Daoy (cell line): ENCODE measurements at places on chromosomes 4 and X.

GRCh38 chrX:40845331-40845911 is 110.1 kb upstream of the MED14 start:
- DNase-seq = peak; percentile 70

DNA sequence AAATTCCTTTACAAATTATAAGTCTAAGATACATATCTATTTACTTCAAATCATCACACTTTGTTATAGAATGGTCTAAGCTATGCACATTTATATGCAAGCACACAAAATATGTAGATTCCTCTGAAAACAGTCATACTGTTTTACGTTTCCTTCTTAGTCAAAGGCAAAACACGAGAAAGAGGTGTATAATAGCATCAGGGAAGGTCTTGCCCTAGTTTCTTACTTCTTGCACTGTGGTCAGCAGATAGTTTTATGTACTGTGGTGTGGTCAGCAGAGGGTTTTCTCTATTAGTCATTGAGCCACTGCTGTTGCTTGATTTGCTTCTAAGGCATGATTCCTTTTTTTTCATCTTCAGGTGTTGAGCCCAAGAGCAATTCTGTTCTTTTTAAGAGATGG is 117.7 kb downstream of the ADAM29 start:
- DNase-seq = peak; percentile 11

DNA sequence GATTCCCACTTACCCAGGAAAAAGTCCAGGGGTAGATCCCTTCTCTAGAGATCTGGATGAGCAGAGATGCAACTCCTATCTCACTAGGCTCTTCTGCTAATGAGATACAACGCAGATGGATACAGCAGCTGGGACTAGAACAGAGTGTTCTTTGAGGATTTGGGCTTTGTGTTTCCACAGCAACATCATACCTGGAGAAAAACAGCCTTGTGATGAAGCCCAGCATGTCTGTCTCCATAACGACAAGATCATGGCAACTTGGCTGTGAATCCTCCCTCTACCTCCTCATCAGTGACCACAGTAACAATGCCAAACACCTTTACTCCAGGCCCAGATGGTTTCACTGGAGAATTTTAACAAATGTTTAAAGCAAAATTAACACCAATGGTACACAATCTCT is 80.1 kb downstream of the RCHY1 start:
- no peak for DNase-seq

DNA sequence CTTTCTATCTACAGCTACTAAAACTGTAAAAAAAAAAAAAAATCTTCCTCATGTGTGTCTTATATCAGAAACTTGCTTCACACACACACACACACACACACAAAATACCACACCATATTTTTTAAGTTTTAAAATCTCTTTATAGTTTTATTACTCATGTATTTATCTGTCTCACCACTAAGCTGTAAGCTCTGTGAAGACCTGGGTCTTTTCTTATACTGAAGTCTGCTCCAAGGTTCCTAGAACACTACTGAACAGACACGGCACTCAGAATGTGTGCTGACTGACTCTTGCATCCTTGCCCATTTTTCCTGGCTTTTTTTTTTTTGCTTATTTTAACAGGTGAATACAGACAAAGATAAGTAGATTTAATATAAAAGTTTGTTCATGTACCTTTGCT is 135.6 kb upstream of the CXXC4 start:
- no peak for DNase-seq

- no peak for DNase-seq
Measured at GRCh38 chr4:87046121-87046551, 111.3 kb downstream of the AFF1 start.

DNA sequence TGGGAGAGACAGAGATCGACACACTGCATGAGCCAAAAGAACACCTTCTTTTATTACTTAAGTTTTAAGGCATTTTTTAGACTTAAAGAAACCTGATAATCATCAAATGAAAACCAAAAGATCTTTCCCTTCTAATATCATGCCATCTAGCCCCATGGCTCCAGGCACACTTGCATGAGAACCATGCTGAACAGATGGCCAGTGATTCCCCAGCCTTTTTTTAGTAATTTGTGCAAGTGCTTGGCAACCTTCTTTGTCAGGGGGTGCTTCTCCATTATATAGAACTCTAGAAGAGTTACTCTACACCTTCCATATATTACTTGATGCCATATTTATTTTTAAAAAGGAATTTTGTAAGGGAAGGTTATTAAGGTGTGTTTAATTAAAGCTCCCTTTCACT is 182.2 kb upstream of the TEX13C start:
- no peak for DNase-seq

DNA sequence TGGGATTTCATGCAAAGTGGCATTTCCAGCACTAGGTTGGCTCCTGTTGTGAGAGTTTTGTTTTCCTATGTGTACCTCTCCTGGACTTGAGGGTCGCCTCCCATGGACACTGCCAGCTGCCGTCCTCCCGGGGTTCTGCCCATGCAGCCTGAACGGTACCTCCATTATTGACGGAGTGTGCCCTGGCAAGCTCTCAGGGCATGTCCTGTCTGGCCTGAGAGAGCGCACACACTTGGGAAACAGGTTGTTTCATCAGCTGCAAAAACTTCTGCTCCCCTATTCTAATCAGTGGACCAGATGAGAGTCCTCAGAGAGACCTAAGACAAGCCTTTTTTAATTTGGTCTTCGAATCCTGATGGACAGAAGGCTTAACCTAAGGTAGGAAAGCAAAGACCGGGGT is 56.6 kb upstream of the HOPX start:
- DNase-seq = no peak

- DNase-seq = peak; percentile 25
Measured at GRCh38 chr4:150305995-150306394, 227.8 kb downstream of the DCLK2 start.

- DNase-seq = no peak
Measured at GRCh38 chr4:66920514-66920913, 624.8 kb downstream of the CENPC start.

GRCh38 chr4:153322791-153323190 is 21.7 kb upstream of the MND1 start:
- no peak for DNase-seq

- DNase-seq = no peak
Measured at GRCh38 chr4:154029171-154029570, 240.3 kb upstream of the SFRP2 start.

DNA sequence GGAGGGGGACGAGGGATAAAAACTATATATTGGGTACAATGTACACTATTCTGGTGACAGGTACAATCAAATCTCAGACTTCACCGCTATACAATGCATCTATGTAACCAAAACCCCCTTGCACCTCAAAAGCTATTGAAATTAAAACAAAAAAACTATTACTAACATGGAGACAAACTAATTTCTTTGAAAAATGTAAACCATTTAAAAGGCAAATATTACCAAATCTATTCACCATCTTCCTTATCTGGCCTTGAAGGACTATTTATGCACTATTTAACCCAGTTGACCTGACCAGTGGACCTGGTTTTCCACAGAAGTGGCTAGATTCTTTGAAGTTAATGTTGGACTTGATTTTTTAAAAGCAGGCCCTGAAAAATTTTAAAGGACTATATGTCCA is 212.3 kb upstream of the RPS6KA3 start:
- no peak for DNase-seq

DNA sequence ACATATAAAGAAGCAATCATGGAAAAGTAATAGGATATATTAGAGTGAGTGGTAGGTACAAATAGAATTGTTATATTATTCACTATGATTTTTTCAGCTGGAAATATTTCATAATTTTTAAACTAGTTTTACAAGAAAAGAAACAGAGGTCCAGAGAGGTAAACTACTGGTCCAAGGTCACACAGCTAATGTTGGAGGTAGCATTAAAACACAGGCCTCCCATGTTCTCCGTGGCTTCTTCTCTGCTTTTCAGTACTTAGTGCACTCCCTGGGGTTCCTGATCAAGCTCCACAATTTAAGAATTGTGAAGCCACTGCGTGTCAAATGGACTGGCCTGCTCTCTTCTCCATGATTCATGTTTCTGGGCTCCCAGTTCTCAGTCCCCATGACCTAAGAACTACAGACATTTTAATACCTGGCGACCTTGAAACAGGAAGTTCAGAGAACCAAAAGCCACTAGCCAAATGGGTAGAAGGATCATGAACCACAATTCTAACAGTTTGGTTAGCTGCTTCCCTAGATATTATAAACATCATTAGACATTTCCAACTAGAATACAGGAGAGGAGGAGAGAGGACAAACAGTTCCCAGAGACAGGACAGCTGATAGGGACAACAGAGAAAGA is 172.0 kb upstream of the KLF3 start:
- DNase-seq = no peak

DNA sequence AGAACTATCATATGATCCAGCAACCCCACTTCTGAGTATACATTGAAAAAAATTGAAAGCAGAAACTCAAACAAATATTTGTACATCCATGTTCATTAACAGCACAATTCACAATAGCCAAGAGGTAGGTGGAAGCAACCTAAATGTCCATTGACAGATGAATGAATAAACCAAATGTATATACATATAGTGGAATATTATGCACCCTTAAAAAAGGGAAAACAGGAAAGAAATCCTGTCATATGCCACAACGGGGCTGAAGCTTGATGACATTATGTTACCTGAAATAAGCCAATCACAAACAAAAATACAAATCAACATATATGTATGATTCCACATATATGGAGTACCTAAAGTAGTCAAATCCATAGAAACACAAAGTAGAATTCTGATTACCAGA is 68.0 kb downstream of the ZAR1 start:
- no peak for DNase-seq

DNA sequence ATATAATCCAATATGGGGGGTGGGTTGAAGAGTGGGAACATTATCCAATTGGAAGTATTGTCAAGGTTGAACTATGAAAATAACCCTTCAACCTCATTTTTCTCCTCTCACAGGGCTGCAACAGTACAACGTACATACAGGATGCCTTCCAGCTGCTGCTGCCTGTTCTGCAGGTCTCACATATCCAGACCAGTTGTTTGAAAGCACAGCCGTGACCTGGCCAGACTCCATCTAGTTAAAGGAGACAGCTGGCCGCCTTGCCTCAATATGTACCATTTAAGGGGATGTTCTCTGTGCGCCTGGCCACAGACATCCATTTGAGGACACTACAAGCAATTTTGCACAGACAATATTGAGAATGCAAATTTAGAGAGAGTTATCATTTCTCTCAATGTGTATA is 75.7 kb downstream of the FAM114A1 start:
- no peak for DNase-seq

GRCh38 chrX:1661048-1661921 is 46.4 kb downstream of the ASMT start:
- DNase-seq = peak; percentile 40

DNA sequence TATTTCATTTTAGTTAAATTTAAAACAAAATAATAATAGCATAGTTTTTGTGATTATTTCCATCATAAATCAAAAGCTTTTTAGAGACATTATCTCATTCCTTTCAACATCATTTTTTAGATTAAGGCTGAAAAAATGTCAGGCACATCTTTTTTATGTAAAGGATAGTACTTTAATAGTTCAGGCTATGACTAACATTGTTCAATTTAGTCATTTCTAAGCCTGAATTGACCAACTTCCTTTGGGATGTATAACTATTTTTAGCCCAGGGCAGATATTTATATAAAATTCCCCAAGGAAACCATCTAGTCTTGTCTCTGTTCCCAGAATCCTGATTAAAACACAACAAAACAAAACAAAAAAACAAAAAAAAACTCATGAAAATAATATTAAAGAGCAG is 145.6 kb upstream of the PCDH18 start:
- DNase-seq = no peak

- DNase-seq = no peak
Measured at GRCh38 chrX:21717802-21718201, 40.1 kb downstream of the SMPX start.

- DNase-seq = no peak
Measured at GRCh38 chrX:152528193-152528592, 77.1 kb upstream of the GABRA3 start.

DNA sequence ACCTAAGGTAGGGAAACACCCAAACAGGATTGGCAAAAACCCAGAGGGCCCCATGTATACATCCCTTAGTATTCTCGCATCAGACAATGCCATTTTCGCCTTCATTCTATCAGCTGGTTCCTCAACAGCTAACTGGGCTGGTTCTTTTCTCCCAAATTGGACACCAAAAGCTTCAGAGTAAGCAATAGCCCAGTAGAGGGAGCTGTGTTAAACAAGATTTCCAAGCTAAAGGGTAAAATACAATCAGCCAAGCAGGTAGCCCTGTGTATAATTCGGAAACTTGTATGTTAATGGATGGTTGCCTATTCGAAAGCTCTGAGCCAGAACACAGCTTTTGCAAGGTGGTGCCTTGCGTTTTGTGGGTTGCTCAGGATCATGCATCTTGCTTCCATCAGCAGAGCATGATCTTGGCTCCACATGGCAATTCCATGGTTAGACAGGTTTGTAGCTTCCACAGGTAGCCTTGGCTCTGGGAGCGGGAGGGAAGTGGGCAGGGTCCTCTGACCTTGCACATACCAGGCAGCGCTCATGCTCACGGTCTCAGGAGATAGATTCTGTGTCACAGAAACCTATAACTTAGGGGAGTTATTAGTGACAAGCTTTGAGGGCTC is 115.2 kb upstream of the LNX1 start:
- DNase-seq = no peak

- peak; percentile 61 for DNase-seq
Measured at GRCh38 chr4:176548571-176548970, 228.8 kb downstream of the SPCS3 start.

DNA sequence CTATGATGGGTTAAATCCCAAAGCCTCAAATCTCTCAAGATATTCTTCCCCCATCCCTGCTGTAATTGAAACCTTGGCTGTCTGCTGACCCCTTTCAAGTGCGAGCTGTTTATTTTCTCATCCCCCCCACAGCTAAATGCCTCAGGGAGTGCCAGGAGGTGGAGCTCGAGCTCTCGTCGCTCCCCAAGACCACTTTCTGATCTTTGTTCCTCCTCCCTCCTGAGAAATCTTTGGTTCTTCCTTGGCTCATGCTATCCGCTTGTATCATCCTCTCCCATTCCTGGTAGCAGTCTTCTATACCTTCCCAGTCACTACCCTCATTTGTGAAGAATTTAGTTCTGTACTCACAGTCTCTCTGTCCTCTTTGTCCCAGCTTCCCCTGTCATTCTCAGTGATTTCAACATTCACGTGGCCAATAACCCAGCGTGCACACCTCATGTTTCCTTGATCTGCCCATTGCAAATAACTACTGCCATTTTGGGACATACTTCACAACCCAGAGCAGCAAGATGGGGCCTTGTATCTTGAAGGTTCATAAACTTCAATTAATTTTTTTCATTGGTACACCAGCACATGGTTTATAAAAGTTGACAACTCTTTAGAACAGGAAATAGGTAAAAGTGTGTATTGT is 9.2 kb upstream of the SLC25A43 start:
- DNase-seq = no peak

GRCh38 chr4:15400981-15401671 is 26.7 kb upstream of the C1QTNF7 start:
- DNase-seq = peak; percentile 60
